ENCODE measurements at places on chromosomes 2 and 18.

DNA sequence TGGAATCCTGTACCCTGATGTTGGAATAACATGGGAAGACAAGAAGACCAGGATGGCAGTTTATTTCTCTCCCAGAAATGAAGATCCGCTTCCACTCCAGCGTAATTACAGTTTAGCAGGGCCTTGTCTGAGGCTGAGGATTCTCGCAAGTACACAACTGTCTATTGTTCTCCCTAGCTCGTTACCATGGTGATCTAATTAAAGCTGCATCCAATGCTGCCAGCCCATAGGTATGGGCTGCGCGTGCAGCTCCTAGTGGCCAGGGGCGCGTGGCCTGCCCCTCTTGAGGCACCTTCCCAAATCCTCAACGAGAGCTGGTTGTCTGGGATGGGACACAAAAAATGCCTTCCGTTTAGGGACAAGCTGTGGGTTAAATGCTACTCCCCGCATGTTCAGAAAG is 344.9 kb downstream of the CYRIA start:
- DNase-seq = no peak

GRCh38 chr2:66031236-66031635 is 403.7 kb upstream of the MEIS1 start:
- no peak for DNase-seq

GRCh38 chr18:4126939-4127338 is 328.2 kb downstream of the DLGAP1 start:
- no peak for DNase-seq

- DNase-seq = peak; percentile 61
Observed at GRCh38 chr2:240579771-240580614, 6.5 kb upstream of the CAPN10 start.

- DNase-seq = no peak
Observed at GRCh38 chr2:143930891-143931290, 589.0 kb downstream of the ZEB2 start.

- DNase-seq = no peak
Observed at GRCh38 chr2:8672940-8673339, 8.9 kb upstream of the ID2 start.

DNA sequence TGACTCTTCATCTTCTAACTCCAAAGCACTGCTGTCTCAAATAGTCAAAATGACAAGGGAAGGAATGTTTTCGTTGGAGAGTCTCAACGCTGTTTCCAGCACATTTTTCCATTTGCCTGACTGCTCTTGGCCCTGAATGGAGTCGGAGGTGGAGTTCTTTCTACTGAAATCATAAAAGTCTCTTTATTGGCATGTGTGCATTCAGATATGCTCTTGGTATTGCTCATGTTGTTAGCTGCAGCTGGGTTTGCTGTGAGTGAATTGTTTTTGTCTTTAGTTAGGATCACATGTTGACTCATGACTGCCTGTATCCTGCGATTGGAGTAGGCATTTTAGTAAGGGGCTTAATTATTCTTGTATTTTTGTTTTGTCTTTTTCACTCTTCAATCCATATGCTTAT is 16.8 kb downstream of the TMEM17 start:
- no peak for DNase-seq

DNA sequence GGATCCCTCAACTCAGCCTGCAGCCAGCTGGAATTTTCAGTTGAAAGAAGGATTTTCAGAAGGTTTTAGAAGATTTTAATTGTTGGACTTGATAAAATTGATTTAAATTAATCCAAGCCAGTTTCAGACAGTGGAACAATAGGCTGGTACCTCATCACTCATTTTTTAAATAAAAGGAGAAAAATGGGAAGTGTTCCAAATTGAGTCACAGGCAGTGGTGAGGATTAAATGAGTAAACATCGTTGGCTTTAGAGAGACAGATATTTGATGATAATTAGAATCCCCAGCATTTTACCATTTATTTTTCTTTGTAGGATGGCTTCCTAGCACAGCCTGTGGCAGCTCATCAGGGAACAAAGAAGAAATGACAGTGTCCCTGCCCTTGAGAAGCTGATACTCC is 7.4 kb downstream of the CXCR4 start:
- no peak for DNase-seq

GRCh38 chr2:18336975-18337374 is 223.5 kb downstream of the RDH14 start:
- no peak for DNase-seq

GRCh38 chr2:98514096-98514639 is 69.5 kb downstream of the INPP4A start:
- no peak for DNase-seq

DNA sequence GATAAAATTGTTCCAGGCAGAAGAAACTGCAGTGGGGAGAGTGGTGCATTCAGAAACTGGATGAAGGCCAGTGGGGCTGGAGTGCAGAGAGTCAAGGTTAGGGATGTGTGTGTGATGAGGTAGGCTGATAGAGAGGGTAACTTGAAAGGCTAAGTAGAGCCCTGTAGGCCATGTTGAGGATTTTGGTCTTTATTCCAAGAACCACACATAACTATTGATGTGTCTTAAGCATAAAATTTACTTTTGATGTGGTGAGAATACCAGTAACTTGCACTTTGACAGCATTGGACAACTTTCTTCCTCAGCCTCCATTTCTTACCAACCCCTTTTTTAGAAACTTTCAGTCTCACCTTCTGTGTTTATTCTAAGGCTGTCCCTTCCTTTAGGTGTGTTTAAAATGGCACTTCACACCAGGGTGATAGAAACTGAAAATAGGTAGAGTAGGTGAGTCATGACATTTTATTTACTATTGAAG is 22.6 kb downstream of the MTX2 start:
- DNase-seq = no peak

- no peak for DNase-seq
Observed at GRCh38 chr2:207148020-207148419, 17.7 kb downstream of the KLF7 start.

- DNase-seq = no peak
Observed at GRCh38 chr2:113227290-113227689, 51.4 kb downstream of the PAX8 start.

DNA sequence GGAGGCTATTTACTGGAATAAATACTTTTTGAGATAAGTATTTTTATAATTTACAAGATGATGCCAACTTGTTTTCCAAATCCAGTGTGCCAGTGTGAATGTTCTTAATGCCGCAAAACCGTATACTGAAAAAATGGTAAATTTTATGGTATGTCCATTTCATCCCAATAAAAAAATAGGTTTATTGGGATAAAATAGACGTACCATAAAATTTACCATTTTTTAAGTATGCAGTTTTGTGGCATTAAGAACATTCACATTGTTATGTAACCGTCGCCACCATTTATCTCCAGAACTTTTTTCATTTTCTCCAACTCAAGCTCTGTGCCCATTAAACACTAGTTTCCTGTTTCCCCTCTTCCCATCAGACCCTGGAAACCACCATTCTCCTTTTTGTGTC is 167.9 kb downstream of the PARD3B start:
- no peak for DNase-seq

GRCh38 chr18:38010971-38011857 is 445.6 kb upstream of the CELF4 start:
- no peak for DNase-seq

GRCh38 chr2:172223601-172224054 is 120.9 kb upstream of the DLX2 start:
- DNase-seq = no peak

DNA sequence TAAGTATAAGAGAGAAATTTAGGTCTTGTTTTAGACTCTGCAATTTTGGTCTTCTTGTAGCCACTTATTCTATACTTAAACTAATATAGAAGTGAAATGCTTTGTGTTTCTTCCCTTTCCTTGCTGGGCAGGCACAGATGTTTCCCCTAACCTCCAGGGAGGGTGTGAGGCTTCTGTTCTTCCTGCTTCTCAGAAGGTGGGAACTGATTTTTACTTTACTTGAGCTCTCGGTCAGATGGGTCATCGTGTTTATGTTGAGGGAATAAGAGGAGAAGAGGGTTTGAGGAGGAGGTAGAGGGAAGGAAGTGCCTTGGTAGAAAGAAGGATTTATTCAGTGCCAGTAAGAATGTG is 92.5 kb upstream of the CXCR4 start:
- no peak for DNase-seq

- DNase-seq = no peak
Observed at GRCh38 chr2:216789081-216789480, 70.8 kb downstream of the TNP1 start.

- DNase-seq = no peak
Observed at GRCh38 chr2:86223927-86224560, 24.8 kb downstream of the MRPL35 start.

GRCh38 chr2:73253400-73253799 is 19.3 kb downstream of the CCT7 start:
- DNase-seq = no peak

DNA sequence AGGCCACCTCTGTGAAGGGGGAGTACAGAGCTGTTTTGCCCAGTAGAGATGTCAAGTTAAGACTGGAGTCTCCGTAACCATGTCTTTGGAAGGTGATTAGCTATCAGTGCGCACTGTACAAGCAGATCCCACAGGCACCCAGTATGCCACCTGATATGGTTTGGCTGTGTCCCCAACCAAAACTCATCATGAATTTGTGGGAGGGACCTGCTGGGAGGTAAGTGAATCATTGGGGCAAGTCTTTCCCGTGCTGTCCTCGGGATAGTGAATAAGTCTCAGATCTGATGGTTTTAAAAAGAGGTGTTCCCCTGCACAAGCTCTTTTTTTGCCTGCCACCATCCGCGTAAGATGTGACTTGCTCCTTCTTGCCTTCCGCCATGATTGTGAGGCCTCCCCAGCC is 90.2 kb downstream of the ACTR2 start:
- no peak for DNase-seq

- DNase-seq = no peak
Observed at GRCh38 chr2:74137651-74138599, 9.8 kb downstream of the BOLA3 start.

GRCh38 chr2:60439219-60439974 is 114.1 kb downstream of the BCL11A start:
- no peak for DNase-seq

DNA sequence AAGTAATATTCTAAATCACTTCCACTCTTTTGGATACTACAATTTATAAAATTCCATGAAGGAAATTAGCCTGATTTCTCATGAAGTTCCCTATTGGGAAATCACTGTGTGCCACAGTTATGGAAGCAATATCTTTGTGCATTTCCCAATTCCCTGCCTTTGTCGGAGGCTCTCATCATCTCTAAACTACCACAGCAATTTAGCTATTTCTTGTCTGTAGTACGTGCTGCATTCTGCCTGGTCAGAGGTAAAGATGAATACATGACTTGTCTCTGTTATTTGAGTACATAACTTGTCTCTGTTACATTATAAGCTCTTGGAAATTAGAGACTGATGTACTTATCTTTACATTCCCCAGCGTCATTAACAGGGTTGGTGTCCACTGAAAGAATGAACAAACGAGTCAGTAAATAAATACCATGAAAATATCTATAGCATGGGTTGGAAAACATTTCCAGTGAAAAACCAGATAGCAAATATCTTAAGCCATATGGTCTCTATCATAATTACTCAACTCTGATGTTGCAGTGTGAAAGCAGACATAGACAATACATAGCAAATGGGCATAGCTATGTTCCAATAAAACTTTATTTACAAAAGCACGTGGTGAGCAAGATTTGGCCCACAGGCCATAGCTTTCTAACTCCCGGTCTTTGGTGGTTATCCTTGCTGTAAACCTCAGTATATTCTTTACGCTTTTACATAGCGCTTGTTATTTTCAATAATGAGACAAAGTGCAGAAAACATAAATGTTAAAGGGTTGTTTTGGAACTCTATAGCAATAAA is 78.8 kb downstream of the BCL2 start:
- no peak for DNase-seq

GRCh38 chr18:74528478-74528877 is 5.8 kb upstream of the CNDP1 start:
- no peak for DNase-seq

DNA sequence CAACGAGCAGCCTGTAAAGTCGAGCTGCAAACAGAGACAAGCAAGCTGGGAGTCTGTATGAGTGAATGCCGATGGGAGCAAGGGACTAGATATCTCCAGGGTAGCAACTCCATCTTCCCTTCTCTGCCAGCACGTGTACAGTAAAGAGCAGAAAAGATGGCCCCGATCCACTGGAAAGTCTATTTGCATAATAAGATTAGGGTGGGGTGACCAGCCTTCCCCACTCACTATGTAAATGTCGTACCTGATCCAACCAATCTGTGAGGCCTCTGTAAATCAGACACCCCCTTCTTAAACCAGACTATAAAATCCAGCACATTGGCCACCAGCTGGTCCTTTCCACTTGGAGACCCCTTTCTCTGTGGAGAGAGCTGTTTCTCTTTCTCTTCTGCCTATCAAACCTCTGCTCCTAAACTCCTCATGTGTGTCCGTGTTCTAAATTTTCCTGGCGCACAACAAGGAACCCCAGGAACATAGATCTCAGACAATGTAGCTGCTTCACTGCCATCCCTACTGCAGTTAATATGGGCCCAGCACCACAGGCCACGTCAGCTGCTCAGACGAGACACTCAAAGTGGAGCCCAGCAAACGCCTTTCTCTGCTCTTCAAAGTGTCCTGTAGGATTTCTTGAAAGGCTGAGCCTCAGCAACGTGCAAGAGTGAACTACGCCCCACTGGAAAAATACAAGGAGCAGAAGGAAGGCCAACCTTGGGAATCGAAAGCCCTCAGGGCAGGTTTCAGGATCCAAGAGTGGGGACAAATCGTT is 26.1 kb downstream of the DIPK1C start:
- DNase-seq = no peak

DNA sequence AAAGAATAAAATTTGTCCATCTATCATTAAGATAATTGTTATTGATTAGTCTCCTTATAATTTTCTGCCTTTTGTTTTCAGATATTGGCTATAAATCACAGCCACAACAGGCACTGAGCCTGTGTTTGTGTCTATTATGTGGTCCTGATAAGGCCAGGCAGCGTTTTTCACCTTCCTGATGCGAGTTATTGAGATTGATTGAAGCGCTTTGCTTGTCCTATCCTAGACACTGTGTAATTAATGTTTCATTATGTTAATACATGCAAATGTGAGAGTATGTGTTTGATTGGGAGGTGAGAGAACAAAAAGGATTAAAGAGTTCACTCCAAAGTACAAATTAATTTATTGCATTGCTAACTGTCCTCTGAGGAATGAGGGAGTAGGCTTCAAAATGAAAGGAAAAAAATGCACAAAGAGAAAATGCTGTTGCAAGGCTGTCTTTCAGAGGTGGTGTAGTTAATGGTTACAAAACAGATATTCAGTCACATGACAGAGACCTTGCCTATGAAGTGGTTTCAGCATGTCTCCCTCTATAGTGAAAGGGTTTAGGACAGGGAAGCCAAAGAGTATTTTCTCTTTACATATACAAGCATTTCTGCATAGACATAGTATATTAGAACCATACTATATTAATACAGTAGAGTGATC is 391.1 kb downstream of the DCC start:
- no peak for DNase-seq

GRCh38 chr2:37243435-37243834 is 12.0 kb downstream of the NDUFAF7 start:
- no peak for DNase-seq

GRCh38 chr2:130769343-130769907 is 14.1 kb downstream of the AMER3 start:
- no peak for DNase-seq

- no peak for DNase-seq
Observed at GRCh38 chr2:210792000-210792399, 235.6 kb downstream of the CPS1 start.

GRCh38 chr2:142991295-142991694 is 113.8 kb downstream of the KYNU start:
- DNase-seq = no peak

- DNase-seq = no peak
Observed at GRCh38 chr2:176789751-176790150, 422.8 kb upstream of the HNRNPA3 start.
